ENCODE measurements at places on chromosomes 16 and 17. TPM values are rescaled to one million over a fixed set of nuclear protein-coding genes. Genes with fewer than 3 reads are reported as not detected.

DNA sequence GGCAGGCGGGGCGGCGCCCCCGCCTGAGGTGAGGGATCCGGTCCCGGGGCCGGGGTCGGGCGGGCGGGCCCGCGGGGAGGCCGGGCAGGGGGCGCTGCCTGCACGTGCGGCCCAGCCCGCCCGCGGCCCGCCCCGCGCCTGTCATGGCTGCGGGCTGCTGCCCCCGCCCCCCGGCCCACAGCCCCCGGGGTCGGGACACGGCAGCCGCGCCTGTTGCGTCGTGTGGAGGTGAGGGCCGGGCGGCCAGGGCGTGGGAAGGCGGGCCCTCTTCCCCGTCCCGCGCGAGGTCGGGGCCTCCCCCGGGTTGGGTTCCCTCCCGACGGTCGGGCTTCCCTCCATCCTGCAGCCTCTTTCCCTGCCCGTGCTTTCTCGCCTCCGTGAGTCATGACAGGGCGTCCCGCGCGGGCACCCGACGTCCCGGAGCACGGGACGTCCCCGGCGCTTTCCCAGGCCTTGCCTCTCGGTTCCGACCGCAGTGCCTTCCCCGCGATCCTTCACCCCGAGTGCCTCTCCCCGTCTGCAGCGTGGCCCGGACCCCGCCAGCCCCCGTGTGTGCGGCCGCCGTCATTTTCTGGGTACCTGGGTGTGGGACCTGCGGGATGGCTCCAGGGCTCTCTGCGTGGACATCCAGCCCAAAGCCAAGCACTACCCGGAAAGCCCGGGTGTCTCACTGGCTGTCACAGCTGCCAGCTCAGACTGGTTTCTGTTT lies 76.7 kb downstream of the CHD9 start:
- no peaks in the 10 kb centered on the region for H3K36me3 ChIP-seq
- DNase-seq = peak; percentile 80
- peaks cover 24% of the 10 kb centered on the region for H3K4me1 ChIP-seq

GRCh38 chr17:75078284-75079022 lies 9.3 kb upstream of the SLC16A5 start:
- H3K27ac ChIP-seq = peak overlapping the region; percentile 89
- H3K36me3 ChIP-seq = no peaks in the 10 kb centered on the region
- peak; percentile 65 for DNase-seq
- H3K4me3 ChIP-seq = no peak overlapping the region
- H3K4me1 ChIP-seq = peaks cover 24% of the 10 kb centered on the region
- no peaks in the 10 kb centered on the region for H3K27me3 ChIP-seq

The CDH16 gene
- 2.9 TPM for total RNA-seq

DNA sequence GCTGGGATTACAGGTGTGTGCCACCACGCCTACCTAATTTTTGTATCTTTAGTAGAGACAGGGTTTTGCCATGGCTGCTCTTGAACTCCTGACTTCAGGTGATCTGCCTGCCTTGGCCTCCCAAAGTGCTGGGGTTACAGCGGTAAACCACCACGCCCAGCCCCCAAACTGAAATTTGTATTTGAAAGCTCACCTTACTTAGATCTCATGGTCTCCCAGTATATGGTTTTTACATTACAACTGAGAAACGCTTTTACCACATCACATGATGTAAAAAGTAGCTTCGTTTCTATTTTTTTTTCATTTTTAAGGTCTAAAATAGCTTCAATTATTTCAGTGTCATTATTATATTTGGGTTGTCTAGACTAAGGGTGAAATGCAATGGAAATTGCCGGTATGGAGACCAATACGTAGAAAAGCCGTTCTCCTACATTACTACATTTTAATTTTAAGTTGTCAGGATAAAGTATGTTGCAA lies 93.3 kb downstream of the BCAS3 start:
- no peak for DNase-seq
- no peaks in the 10 kb centered on the region for H3K4me1 ChIP-seq
- H3K36me3 ChIP-seq = no peaks in the 10 kb centered on the region

The NUFIP2 gene
- total RNA-seq = 47.8 TPM

DNA sequence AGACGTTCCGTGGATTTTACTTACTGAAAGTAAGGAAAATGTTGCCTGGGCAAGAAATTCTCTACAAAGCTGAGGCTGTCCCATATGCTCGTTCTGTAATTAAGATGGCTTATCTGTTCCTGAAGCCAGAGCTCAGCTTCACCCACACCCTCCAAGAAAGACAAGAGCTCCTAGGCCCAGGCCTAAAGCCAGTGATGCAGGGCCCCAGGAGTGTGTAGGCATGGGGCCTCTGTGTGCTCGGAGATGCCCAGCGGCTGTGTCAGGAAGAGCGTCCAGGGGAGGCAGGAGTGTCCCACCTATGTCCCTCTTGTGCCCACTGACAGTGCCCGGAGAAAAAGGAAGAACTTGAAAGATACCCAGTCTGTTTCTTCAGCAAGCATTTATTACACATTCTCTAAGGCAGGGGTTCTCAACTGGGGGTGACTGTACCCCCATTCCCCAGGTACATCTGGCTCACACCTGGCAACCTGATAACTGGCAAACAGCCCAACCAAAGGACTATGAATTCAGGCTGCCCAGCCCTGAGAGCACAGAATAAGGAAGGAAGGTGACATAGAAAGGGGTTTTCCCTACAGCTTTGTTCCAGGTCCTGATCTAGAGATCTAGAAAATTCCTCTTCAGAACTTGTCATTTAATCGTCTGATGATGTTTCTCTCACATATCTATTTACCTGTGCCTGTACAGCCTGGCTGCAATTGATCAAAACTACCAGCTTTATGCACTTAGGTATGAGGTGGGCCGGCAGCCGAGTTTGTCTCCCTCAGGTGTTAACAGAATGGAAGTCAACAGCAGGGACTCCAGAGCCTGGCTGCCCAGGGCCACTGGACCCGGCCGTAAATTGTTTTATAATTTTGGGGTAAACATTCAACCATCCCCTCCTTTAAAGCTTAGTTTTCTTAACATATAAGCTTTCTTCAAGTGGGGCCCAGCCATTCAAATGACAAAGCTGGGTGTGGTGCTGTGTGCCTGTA lies 12.0 kb downstream of the SNN start:
- no peaks in the 10 kb centered on the region for H3K27me3 ChIP-seq
- no peak overlapping the region for H3K27ac ChIP-seq
- DNase-seq = no peak
- H3K36me3 ChIP-seq = no peaks in the 10 kb centered on the region
- H3K4me1 ChIP-seq = peaks cover 1% of the 10 kb centered on the region
- no peak overlapping the region for H3K4me3 ChIP-seq

DNA sequence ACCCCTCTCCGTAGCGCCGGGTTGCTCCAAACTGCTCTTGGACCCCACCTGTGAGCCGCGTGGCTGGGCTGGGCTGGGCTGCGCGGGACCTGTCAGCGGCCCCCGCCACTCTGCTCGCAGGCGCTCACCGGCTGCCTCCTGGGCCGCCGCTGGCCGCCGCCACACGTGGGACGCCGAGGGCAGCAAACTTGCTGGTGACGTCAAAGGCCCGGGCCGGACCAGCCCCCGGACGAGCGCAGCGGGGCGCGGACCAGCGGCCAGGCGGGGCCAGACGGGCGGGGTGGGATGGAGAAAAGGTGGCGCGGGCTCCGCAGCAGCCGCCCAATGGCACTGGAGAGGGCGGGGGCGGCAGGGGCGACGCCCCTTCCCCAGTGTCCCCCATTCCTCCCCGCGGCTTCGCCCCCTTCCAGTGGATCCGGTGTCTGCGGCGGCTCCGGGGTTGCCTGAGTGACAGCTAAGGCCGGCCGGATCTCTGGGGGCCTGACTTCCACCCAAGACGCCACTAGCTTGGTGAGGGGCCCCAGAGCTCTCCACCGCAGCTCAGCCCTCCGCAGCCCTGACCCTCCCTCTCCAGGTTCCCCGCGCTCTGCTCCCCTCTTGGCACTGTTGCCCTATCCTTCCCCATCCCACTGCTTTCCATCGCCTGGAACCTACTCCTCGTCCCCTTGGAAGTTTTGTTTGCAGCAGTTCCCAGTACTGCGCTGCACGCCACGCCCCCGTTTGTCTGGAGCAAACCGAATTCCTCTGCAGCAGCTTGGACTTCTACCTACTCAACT lies at the start of gene HS3ST3A1:
Gene HS3ST3A1 (minus strand): TSS at position 154 of the 776 bp plus-strand sequence. CDS start 800 bp downstream, outside the sequence.
- peaks cover 53% of the 10 kb centered on the region for H3K27me3 ChIP-seq
- peak within 1 kb of the TSS; percentile 75 for H3K4me3 ChIP-seq
- H3K36me3 ChIP-seq = no peaks in the 10 kb centered on the region

The KRTAP17-1 gene
- total RNA-seq = not detected

The SNN gene
- total RNA-seq = 18.8 TPM

DNA sequence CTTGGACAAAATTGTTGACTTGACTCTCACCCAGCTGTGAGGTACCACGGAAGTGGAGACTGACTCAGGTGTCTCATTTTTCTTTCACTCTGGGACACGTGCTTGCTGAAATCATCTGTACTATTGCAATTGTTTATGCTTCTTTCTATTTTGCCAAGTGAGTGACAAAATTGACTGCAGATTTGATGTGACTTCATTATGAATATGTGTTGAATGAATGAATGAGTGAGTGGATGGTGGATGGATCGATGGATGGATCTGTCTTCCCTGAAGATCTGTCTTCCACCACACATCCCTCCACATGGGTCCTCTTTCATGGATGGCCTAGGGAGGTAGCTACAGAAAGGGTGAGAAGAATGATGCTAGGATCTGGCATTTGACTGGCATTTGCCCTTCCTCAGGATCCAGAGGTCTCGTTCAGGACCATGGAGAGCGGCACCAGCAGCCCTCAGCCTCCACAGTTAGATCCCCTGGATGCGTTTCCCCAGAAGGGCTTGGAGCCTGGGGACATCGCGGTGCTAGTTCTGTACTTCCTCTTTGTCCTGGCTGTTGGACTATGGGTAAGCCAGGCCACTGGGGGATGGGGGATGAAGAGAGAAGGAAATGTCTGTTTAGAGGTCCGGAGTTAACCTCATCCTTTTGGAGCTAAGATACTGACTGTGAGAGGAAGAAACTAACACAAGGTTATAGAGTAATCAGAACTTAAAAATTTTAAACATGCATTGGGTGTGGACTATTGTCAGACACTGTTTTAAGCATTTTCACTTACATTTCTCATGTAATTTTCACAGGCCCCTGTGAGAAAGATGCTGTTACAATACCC lies 12.7 kb downstream of the SLC5A11 start:
- no peak overlapping the region for H3K27ac ChIP-seq
- peak; percentile 87 for DNase-seq
- peaks cover 4% of the 10 kb centered on the region for H3K4me1 ChIP-seq
- H3K36me3 ChIP-seq = no peaks in the 10 kb centered on the region

The CHST6 gene
- 0.32 TPM for total RNA-seq

DNA sequence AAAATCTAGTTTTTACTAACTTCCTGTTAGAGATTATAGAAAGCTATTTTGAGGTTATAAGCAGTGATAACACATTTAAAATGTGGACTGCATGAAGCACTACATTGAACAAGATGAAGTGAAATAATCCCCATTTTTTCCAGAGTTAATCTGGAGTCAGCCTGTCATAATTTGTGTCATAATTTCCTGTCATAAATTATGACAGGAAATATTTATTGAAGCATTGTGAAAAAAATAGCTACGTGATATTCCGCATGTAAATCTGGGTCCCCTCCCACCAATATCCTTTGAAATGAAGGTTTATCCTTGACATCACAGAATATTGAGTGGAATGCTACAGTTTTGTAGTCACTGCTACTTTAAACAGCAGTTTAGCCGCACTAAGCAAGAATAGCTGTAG lies 40.1 kb downstream of the OMG start:
- H3K36me3 ChIP-seq = no peaks in the 10 kb centered on the region
- no peaks in the 10 kb centered on the region for H3K4me1 ChIP-seq
- H3K27ac ChIP-seq = no peak overlapping the region
- no peaks in the 10 kb centered on the region for H3K27me3 ChIP-seq
- H3K4me3 ChIP-seq = no peak overlapping the region
- DNase-seq = no peak

The HAGHL gene
- 15.5 TPM for total RNA-seq

The NPTX1 gene
- total RNA-seq = 3.2 TPM

The SLC38A8 gene
- total RNA-seq = not detected

DNA sequence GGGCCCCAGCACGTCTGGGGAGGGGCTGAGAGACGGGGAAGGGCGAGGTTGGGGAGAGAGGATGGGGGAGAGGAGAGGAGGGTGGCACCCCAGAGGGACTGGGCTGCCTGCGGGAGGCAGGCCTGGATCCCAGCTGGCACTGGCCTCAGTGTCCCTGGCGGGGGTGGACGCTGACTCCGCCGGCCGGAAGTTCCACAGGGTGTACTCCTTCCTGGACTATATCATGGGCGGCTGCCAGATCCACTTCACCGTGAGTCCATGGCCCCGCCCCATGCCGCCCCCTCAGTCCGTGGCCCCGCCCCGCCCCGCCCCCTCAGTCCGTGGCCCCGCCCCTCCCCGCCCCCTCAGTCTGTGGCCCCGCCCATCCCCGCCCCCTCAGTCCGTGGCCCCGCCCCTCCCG lies 11.3 kb downstream of the CPNE7 start:
- H3K4me1 ChIP-seq = no peaks in the 10 kb centered on the region
- H3K4me3 ChIP-seq = no peak overlapping the region
- H3K27ac ChIP-seq = no peak overlapping the region
- DNase-seq = no peak

The KRT31 gene
- not detected for total RNA-seq

GRCh38 chr17:17119106-17119505 lies 76.8 kb downstream of the MPRIP start:
- no peaks in the 10 kb centered on the region for H3K36me3 ChIP-seq
- H3K27me3 ChIP-seq = no peaks in the 10 kb centered on the region
- DNase-seq = no peak
- H3K27ac ChIP-seq = peak overlapping the region; percentile 31

DNA sequence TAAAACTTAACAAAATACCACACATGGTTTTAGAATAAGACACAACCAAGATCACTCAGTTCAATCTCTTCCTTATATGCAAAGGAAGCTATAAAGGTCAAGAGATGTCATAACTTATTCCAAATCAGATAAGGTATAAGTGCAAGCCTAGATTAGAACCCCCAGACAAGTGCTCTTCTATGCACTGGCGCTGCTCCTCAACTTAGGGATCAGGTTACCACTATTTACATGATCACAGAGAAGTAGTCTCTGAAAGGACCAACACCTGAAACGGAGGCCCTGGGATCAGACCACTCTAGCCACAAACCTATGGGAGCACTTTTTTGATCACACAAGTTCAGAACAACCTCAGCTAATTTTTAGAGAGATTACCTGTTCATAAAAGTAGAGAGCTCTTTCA lies 16.6 kb downstream of the COPS3 start:
- DNase-seq = no peak
- no peaks in the 10 kb centered on the region for H3K27me3 ChIP-seq
- H3K36me3 ChIP-seq = no peaks in the 10 kb centered on the region
- no peak overlapping the region for H3K27ac ChIP-seq
- no peaks in the 10 kb centered on the region for H3K4me1 ChIP-seq

- H3K36me3 ChIP-seq = no peaks in the 10 kb centered on the region
- no peaks in the 10 kb centered on the region for H3K27me3 ChIP-seq
Observed at GRCh38 chr16:86007524-86007923, 108.6 kb downstream of the IRF8 start.

The ZNF18 gene
- total RNA-seq = 9.5 TPM

DNA sequence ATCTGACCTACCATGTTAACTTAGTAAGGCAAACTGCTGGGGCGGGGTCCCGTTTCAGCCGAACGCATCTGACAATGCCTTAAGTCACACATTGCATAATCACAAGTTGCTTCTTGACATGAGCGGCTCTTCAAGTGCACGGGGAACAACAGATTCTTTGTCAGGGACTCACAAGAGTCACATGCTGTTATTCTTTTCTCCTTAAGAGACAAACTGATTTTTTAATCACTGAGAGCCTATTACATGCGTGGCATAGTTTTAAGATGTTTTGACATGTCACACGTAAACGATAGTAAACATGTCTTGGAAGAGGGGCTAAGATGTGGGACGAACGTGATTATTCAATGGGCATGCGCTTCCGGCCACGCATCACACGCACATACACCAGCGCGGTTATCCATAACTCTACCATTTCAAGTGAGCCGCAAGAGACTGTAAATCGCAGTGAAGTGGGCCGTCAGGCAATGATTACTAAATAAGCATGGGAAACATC lies 63.4 kb downstream of the ADCY9 start:
- no peak overlapping the region for H3K4me3 ChIP-seq
- peak overlapping the region; percentile 55 for H3K27ac ChIP-seq
- DNase-seq = no peak
- H3K36me3 ChIP-seq = no peaks in the 10 kb centered on the region
- peaks cover 16% of the 10 kb centered on the region for H3K4me1 ChIP-seq

Data from hepatocyte (in vitro differentiated cells).